ENCODE measurements at places on chromosomes 3 and 15.

DNA sequence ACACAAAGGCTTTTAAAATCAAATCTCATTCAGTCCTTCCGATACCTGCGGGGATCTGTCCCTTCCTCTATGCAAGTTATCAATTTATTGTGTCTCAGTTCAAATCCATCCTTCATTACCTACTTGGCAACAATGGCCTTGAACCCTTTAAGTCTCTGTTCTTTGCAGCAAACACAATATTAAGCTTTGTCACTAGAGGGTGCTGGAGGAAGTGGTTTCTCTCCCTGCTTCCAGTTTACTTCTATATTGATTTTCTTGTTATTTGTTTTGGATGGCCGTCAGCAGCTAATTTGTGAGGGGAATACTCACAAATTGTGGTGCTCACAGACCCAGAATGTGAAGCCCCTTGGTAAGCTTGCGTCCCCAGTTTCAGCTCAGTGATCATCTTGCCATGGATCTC, 278.3 kb downstream of the FGF12 start:
- no peak overlapping the region for H3K4me3 ChIP-seq
- H3K4me1 ChIP-seq = no peaks in the 10 kb centered on the region
- H3K36me3 ChIP-seq = no peaks in the 10 kb centered on the region
- H3K27ac ChIP-seq = no peak overlapping the region

DNA sequence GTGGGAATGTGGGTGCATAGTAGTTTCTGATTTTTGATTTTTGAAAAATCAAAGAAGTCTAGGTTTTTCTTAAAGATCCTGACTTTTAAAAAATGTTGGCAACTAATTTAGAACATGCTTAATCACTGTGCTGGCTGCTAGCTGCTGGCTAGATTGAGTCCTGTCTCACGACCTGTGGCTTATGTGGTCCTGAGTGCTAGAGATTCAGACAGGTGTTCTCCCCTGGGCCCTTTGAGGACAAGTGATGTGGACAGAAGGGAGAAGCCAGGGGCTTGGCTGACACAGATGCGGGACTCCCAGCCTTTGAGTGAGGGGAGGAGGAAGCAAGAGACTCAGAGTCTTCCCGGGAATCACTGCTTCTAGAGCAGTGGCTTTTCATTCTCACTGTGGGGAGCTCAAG, 47.5 kb downstream of the CORO2B start:
- H3K27me3 ChIP-seq = peaks cover 7% of the 10 kb centered on the region
- no peaks in the 10 kb centered on the region for H3K4me1 ChIP-seq
- H3K27ac ChIP-seq = no peak overlapping the region
- H3K36me3 ChIP-seq = no peaks in the 10 kb centered on the region
- DNase-seq = no peak
- no peak overlapping the region for H3K4me3 ChIP-seq

DNA sequence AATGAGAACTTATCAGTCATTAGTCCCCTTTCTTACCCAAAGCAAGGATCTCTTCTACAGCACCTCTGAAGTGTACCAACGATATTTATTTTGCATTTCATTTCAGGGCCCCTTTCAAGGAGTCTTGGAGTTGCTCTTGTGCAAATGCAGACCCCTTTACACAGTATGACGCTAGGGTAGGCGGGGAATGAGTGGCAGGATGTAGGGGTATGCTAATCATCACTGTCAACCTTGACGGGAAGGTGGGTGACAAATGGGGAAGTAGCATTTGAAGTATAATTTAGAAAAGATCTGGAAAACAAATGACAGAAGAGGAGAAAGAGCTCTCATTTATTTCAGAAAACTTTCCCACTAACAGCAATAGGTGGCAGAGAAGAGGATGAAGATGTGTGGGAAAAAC, 94.4 kb downstream of the LRRN1 start:
- no peaks in the 10 kb centered on the region for H3K27me3 ChIP-seq
- no peaks in the 10 kb centered on the region for H3K36me3 ChIP-seq
- H3K4me1 ChIP-seq = no peaks in the 10 kb centered on the region
- no peak overlapping the region for H3K27ac ChIP-seq
- H3K4me3 ChIP-seq = no peak overlapping the region

- no peak for DNase-seq
- H3K27ac ChIP-seq = no peak overlapping the region
- H3K4me3 ChIP-seq = no peak overlapping the region
- no peaks in the 10 kb centered on the region for H3K36me3 ChIP-seq
- no peaks in the 10 kb centered on the region for H3K27me3 ChIP-seq
Observed at GRCh38 chr3:61571516-61572336, 10.4 kb downstream of the PTPRG start.

GRCh38 chr3:15528854-15529537, 7.5 kb upstream of the COLQ start:
- no peaks in the 10 kb centered on the region for H3K36me3 ChIP-seq
- DNase-seq = no peak
- no peaks in the 10 kb centered on the region for H3K27me3 ChIP-seq
- peaks cover 43% of the 10 kb centered on the region for H3K4me1 ChIP-seq
- H3K4me3 ChIP-seq = no peak overlapping the region
- no peak overlapping the region for H3K27ac ChIP-seq

DNA sequence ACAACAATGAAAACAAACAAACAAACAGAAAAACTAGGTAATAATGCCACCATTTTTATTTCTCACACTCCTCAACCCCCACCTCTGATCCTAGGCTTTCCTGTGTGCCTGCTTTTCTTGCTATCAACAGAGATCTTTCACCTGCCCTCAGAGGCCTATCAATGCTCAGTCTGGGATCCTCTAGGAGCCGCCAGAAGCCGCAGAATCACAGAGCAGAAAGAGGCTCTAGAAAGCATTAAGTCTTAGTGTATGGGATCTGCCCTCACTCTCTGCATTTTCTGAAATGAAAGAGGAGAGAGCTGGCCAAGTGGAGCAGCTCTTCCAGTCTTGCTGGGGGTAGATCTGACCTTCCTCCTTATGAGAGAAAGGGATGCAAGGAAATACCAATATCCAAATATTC, 306.8 kb downstream of the TUSC7 start:
- no peak overlapping the region for H3K27ac ChIP-seq
- no peak overlapping the region for H3K4me3 ChIP-seq
- no peak for DNase-seq
- H3K27me3 ChIP-seq = no peaks in the 10 kb centered on the region
- H3K36me3 ChIP-seq = no peaks in the 10 kb centered on the region

DNA sequence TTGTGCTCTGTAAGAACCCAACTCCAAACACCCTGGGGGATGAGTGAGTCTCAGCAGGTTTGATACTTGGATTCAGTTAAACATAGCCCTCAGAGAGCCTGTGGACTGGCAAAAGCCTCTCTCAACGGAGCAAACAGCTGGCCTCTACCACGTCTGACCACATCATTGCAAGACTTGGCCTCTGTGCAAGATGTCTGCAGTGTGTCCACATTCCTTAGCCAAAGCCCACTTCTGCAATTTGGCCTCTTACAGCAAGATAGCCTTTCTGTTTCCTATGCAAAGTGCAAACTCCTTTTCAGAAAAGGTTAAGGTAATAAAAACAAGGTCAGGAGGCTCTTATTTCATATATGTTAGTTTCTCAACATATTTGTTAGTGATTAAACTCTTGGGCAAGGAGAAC, 27.9 kb downstream of the FBN1 start:
- no peak overlapping the region for H3K4me3 ChIP-seq
- H3K4me1 ChIP-seq = no peaks in the 10 kb centered on the region
- no peaks in the 10 kb centered on the region for H3K27me3 ChIP-seq
- DNase-seq = no peak

DNA sequence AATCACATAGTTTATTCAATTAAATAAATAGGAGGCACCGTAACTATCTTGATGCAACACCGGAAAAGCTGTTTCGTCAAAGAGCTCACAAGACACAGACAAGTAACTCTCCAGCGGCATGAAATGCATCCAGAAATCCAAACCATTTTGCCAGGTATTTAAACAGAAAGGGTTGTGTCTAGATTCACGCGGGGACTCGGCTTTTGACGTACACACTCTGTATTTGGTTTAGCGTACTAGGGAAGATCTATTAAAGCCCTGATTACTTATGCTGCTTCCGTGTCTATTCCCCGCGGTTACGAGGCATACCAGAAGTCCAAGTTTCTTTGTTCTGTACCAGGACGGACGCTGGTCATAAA, 718 bp downstream of the BNIP2 start:
- peak; percentile 12 for DNase-seq
- H3K36me3 ChIP-seq = peaks cover 20% of the 10 kb centered on the region
- peaks cover 33% of the 10 kb centered on the region for H3K4me1 ChIP-seq
- peak overlapping the region; percentile 99 for H3K27ac ChIP-seq
- H3K27me3 ChIP-seq = no peaks in the 10 kb centered on the region
- H3K4me3 ChIP-seq = peak overlapping the region; percentile 97

- no peak overlapping the region for H3K4me3 ChIP-seq
- H3K27ac ChIP-seq = no peak overlapping the region
- H3K36me3 ChIP-seq = peaks cover 42% of the 10 kb centered on the region
Observed at GRCh38 chr3:49013738-49014660, 4.4 kb downstream of the DALRD3 start.

DNA sequence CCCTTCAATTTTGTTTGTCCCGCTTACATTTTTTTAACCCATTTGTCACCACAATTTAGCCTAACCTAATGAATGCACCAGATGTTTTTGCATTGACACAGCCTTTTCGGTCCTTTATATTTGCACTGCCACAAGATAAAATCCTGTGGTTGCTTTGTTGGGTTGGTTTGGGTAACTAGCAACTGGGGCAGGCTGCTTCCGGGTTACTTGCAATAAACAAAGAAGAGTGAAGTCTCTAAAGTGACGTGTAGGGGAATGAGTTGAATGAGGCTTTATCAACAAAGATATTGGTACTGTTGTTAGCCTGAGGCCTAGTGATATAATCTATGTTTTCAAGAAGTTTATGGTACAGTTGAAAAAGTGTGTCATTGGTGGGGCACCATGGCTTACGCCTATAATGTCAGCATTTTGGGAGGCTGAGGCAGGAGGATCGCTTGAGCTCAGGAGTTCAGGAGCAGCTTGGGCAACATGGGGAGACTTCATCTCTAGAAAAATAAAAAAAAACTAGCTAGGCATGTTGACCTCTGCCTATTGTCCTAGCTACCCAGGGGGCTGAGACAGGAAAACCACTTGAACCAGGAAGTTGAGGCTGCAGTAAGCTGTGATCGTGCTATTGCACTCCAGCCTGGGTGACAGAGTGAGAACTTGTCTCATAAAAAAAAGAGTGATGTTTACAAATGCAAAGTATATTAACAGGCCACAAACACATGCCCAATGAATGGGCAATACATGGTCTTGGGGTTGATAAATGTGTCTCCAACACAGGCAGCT, 121.8 kb downstream of the OXSM start:
- H3K4me1 ChIP-seq = peaks cover 11% of the 10 kb centered on the region
- H3K4me3 ChIP-seq = no peak overlapping the region
- no peaks in the 10 kb centered on the region for H3K27me3 ChIP-seq
- no peaks in the 10 kb centered on the region for H3K36me3 ChIP-seq
- H3K27ac ChIP-seq = no peak overlapping the region
- peak; percentile 77 for DNase-seq

DNA sequence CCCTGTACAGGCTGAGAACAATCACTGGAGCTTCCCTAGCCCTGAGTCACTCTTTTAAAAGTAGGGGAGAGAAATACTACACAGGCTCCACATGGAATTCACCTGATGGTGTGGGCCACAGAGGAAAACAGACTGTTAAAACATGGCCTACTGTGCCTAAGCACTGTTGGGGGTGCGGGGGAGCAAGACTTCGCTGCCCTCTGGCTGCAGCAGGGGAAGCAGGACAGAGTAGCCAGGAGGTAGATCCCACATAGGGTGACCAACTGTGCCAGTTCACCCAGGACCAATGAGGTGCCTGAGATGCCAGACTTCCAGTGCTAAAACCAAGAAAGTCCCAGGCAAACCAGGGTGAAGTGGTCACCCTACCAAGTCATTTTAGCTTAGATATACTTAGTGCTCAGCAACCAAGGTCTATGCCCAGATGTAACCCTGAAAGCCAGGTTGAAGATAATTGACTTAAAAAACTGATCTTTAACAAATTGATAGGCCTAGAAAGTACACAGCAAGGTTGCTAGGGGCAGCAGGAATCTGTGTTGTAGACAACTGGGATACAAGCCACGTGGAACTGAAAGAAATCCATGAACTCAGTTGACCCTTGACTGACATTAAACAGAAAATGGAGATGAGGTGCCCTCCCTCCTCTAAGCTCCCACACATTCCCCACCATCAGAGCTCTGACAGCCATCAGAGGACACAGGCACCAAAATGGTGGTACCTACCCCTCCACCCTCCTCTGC, 344.2 kb upstream of the PPP2R3A start:
- no peak for DNase-seq
- H3K27me3 ChIP-seq = no peaks in the 10 kb centered on the region
- no peak overlapping the region for H3K4me3 ChIP-seq
- H3K36me3 ChIP-seq = no peaks in the 10 kb centered on the region

GRCh38 chr3:27184261-27184660, 184.9 kb downstream of the NEK10 start:
- no peak overlapping the region for H3K27ac ChIP-seq
- H3K4me3 ChIP-seq = no peak overlapping the region
- DNase-seq = no peak
- H3K4me1 ChIP-seq = no peaks in the 10 kb centered on the region
- no peaks in the 10 kb centered on the region for H3K27me3 ChIP-seq
- no peaks in the 10 kb centered on the region for H3K36me3 ChIP-seq

GRCh38 chr3:45513041-45513440, 81.5 kb upstream of the LIMD1 start:
- H3K27ac ChIP-seq = no peak overlapping the region
- peaks cover 40% of the 10 kb centered on the region for H3K36me3 ChIP-seq
- H3K27me3 ChIP-seq = no peaks in the 10 kb centered on the region
- no peak for DNase-seq
- H3K4me3 ChIP-seq = no peak overlapping the region
